ENCODE measurements at places on chromosomes 1 and 21. TPM values are rescaled to one million over a fixed set of nuclear protein-coding genes. Genes with fewer than 3 reads are reported as not detected.

The ZNF672 gene
- 28.3 TPM for total RNA-seq

The OR2T33 gene
- total RNA-seq, result not detected

DNA sequence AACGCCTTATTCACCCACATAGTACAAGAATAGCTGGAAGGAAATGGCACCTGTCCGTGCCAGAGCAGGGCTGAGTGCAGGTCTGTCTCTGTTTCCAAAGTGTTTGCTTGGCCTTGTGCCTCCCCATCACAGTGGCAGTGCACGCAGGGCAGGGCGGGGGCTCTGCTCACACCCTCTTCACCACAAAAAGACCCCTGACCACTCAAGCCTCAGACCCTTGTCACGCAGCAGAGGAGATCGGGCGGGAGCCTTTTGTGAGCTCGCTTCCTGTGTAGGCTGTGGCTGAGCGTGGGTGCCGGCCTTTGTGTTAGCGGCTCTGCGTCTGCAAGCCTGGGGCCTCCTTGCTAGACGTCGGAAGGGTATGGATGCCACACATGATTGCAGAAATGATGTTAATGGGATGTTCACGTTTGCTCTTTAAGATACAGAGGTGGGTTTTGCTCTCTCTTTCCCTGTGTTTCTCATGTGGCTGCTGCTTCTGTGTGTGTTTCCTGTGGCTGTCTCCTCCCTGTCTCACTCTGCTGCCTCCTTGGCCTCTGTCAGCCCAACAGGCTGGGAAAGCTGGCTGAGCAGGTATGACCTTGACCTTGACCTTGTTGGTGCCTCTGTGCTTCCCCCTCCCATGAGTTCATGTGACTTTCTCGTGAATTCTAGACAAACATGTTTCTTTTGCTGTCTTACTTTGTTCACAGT is 45.4 kb downstream of the S100B start:
- peaks cover 26% of the 10 kb centered on the region for H3K36me3 ChIP-seq
- DNase-seq, result no peak
- H3K27me3 ChIP-seq, result no peaks in the 10 kb centered on the region
- H3K27ac ChIP-seq, result no peak overlapping the region
- H3K4me3 ChIP-seq, result no peak overlapping the region

GRCh38 chr1:15100121-15100879 is 53.2 kb upstream of the TMEM51 start:
- peak; percentile 70 for DNase-seq
- H3K4me1 ChIP-seq, result peaks cover 21% of the 10 kb centered on the region
- H3K36me3 ChIP-seq, result no peaks in the 10 kb centered on the region
- no peak overlapping the region for H3K27ac ChIP-seq
- no peak overlapping the region for H3K4me3 ChIP-seq

GRCh38 chr1:79845936-79846335 is 839.4 kb upstream of the ADGRL4 start:
- H3K36me3 ChIP-seq, result no peaks in the 10 kb centered on the region
- no peak overlapping the region for H3K4me3 ChIP-seq
- H3K27me3 ChIP-seq, result no peaks in the 10 kb centered on the region
- no peak for DNase-seq
